Stimulated activated CD4-positive, alpha-beta T cell treated with anti-CD3 and anti-CD28 coated beads, Interleukin-1b, Interleukin-23, amount 100 ng/mL, for 1 hour (primary cell): ENCODE measurements at places on chromosomes 6 and 20.

GRCh38 chr6:40958738-40959137, 80.3 kb downstream of the UNC5CL start:
- DNase-seq, result no peak

DNA sequence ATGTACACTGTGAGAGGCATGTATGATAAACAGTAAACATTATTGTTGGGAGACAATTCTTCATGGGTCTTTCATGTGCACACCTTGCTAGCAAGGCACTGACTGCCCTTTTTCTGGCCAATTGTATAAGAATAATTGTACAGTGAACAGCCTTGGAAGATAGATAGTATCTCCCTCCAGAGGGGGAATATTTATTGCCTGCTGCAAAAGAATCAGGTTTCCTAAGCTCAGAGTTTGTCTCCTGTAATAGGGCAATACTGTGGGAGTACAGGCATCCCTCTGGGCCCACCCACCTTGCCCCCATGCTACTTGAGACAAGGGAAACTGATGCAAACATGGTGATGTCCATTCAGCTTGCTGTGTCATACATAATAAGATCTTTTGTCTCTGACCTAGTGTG, 442.2 kb downstream of the HDGFL1 start:
- no peak for DNase-seq

- DNase-seq, result no peak
Observed at GRCh38 chr6:159533568-159533967, 159.5 kb downstream of the SOD2 start.

GRCh38 chr20:4110885-4111284, 95.5 kb upstream of the RNF24 start:
- DNase-seq, result no peak

- no peak for DNase-seq
Observed at GRCh38 chr6:149934249-149935156, 7.3 kb upstream of the ULBP2 start.

DNA sequence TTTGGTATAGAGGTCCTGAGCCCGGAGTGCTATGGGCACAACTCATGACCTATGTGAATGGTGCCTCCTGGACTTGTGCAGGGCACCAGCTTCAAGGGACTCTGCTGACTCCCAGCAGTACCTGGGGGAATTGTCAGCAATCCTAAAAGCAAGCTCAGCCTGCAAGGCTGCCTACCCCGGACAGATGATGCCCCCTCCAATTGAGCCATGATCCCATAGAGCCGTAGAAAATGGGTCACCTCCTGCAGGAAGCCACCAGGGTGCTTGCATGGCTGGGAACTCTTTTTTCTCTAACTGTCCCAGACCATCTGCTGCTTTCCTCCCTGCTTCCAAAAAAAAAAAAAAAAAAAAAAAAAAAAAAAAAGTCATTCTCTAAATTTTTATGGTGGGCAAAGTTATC, 12.9 kb upstream of the PRND start:
- DNase-seq, result no peak
